Activated naive CD8-positive, alpha-beta T cell treated with anti-CD3 and anti-CD28 coated beads, Interleukin-2, amount 10 ng/mL, durations not matched to agents 7 days and 5 days (primary cell): ENCODE measurements at places on chromosomes 1 and 21. TPM values are rescaled to one million over a fixed set of nuclear protein-coding genes. Genes with fewer than 3 reads are reported as not detected.

PAX7 gene
- not detected for total RNA-seq

OR2L13 gene
- not detected for total RNA-seq

GRCh38 chr1:101290922-101291561 lies 54.2 kb downstream of the S1PR1 start:
- DNase-seq = no peak
- H3K36me3 ChIP-seq = peaks cover 5% of the 10 kb centered on the region
- peaks cover 50% of the 10 kb centered on the region for H3K4me1 ChIP-seq
- peak overlapping the region; percentile 71 for H3K4me3 ChIP-seq

GRCh38 chr1:147647796-147648633 lies 22.3 kb downstream of the ACP6 start:
- H3K4me1 ChIP-seq = peaks cover 60% of the 10 kb centered on the region
- peak overlapping the region; percentile 93 for H3K27ac ChIP-seq
- H3K4me3 ChIP-seq = peak overlapping the region; percentile 68
- no peaks in the 10 kb centered on the region for H3K27me3 ChIP-seq
- peaks cover 37% of the 10 kb centered on the region for H3K36me3 ChIP-seq

- peaks cover 6% of the 10 kb centered on the region for H3K4me1 ChIP-seq
- H3K27ac ChIP-seq = no peak overlapping the region
- H3K4me3 ChIP-seq = no peak overlapping the region
- H3K36me3 ChIP-seq = peaks cover 12% of the 10 kb centered on the region
These were observed 22.6 kb downstream of the PLEKHM2 start for GRCh38 chr1:15706751-15707150.

DNA sequence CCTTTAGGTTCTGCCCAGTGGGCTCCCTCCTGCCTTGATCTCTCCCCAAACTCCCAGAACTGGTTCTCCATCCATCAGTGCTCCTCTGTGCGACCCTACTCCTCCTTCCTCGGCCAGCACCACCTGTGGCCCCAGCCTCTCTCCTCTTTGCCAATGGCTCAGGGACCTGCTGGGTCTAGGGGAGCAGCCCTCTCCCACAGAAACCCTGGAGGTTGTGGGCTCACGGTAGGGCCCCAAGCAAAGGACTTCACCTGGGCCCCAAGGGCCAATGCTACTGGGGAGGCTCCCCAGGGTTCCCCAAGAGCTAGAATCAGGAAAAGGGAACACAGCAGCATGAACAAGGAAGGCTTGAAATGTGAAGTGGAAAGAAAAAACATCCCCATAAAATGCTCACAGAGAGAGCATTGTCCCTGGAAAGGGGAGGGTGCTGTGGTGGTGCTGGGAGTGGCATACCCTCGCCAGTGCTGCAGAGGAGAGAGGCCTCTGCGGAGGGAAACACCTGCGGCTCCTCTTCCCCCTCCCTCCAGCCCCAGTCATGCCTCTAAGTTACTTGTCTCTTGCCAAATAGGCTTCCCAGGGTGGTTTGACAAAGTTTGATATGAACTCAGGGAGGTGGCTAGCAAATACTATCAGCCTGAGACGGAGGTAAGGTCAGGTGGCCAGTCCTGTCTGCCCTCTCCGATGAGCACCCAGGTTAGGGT lies 2.5 kb downstream of the TMEM63A start:
- peak overlapping the region; percentile 87 for H3K4me3 ChIP-seq
- H3K27ac ChIP-seq = peak overlapping the region; percentile 70
- no peak for DNase-seq
- peaks cover 55% of the 10 kb centered on the region for H3K4me1 ChIP-seq

- no peak for DNase-seq
- H3K27me3 ChIP-seq = no peaks in the 10 kb centered on the region
- H3K4me3 ChIP-seq = no peak overlapping the region
- H3K4me1 ChIP-seq = peaks cover 2% of the 10 kb centered on the region
These were observed 10.5 kb upstream of the SRP9 start for GRCh38 chr1:225766967-225767633.
